ENCODE measurements at places on chromosomes 4 and X.

GRCh38 chr4:118814058-118814457 lies 21.9 kb downstream of the SEC24D start:
- H3K4me1 ChIP-seq: no peaks in the 10 kb centered on the region
- H3K36me3 ChIP-seq: peaks cover 20% of the 10 kb centered on the region
- H3K4me3 ChIP-seq: no peak overlapping the region
- no peak for DNase-seq

DNA sequence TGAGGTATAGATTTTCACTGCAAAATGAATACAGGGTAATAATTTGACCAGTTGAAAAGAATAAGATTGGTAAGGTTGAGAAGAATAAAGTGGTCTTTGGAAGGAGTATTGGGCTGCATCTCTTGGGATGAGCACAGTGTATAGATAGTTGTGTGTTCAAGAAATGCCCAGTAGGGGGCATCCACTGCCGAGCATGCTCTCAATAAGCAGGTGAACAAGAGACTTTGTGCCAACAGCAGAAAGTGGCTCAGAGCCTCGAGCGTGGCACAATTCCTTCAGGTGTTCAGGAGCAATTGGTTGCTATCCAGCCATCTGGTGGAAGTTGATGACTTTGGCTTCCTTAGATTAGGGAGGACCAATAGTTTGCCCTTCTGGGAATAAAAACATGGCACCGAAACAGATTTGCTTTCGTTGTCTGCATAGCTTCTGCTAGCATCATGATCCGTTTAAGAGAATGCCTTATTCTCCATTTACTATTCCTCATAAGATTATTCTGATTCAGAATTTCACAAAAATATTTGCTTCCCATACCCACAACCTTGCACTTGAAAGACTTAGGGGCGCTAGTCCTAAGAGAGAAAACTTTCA lies 258.1 kb upstream of the NEIL3 start:
- no peak overlapping the region for H3K4me3 ChIP-seq
- H3K36me3 ChIP-seq: no peaks in the 10 kb centered on the region
- H3K4me1 ChIP-seq: no peaks in the 10 kb centered on the region
- H3K27ac ChIP-seq: no peak overlapping the region

DNA sequence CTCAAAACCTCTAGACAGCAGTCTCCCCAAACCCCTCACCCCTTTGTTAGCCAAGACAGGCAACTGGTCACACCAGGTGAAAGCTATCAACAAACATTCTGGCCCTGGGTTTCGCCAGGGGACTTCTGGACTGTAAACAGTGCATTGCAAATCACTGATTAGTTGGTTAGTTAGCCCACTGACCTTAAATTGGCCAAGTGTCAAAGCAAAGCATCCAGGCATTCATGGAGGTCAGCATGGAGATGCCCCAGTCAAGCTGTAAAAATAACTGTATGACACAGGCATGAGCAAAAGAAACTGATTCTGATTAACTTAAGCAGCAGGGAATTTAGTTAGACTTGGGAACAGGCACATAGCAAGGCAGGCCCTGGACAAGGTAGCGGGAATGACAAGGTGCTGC lies 156.0 kb upstream of the TTC29 start:
- H3K27me3 ChIP-seq: no peaks in the 10 kb centered on the region
- DNase-seq: no peak
- no peak overlapping the region for H3K27ac ChIP-seq
- no peak overlapping the region for H3K4me3 ChIP-seq
- no peaks in the 10 kb centered on the region for H3K4me1 ChIP-seq

DNA sequence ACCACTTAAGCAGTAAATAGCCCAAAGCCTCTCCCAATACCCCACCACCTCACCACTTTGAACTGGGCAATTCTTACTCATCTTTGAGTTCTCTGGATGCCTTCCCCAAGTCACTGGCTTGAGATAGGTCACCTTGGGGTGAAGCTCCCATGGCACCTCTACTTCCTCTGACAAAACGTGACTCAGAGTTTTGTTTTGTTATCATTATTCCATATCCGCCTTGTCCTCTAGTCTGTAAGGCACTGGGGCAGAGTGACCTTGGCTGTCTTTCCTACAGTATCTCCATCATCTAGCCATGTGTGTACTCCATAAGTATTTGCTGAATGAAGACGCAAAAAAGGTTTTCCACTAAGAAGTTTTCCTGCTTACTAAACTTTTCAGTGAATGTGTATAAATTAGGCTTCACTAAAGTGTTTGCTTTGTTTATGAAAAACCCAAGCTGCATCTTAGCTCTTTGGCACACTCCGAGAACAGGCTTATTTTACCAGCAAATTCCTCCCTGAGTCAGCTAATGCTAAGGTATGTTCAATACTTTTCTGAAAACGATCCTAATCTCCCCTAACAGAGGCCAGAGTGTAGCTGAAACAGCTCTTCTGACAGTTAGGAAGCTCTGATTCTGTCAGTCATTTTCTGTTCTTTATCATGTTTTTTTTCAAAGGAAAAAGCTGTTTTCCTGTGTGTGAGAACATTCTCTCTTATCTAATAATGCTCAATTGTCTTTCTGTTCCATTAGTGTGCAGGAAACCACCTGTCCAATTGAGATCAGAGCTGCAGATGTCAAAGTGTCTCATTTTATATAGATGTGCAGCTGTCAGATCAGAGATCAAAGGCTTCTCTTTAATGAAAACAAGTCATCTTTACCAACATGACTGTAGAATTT lies 30.2 kb upstream of the TSPAN5 start:
- H3K27ac ChIP-seq: no peak overlapping the region
- H3K36me3 ChIP-seq: no peaks in the 10 kb centered on the region
- H3K4me3 ChIP-seq: no peak overlapping the region
- no peak for DNase-seq
- H3K4me1 ChIP-seq: no peaks in the 10 kb centered on the region

- H3K27ac ChIP-seq: no peak overlapping the region
- no peak for DNase-seq
- H3K36me3 ChIP-seq: no peaks in the 10 kb centered on the region
- no peaks in the 10 kb centered on the region for H3K27me3 ChIP-seq
Observed at GRCh38 chr4:74546057-74546456, 101.1 kb downstream of the AREG start.

DNA sequence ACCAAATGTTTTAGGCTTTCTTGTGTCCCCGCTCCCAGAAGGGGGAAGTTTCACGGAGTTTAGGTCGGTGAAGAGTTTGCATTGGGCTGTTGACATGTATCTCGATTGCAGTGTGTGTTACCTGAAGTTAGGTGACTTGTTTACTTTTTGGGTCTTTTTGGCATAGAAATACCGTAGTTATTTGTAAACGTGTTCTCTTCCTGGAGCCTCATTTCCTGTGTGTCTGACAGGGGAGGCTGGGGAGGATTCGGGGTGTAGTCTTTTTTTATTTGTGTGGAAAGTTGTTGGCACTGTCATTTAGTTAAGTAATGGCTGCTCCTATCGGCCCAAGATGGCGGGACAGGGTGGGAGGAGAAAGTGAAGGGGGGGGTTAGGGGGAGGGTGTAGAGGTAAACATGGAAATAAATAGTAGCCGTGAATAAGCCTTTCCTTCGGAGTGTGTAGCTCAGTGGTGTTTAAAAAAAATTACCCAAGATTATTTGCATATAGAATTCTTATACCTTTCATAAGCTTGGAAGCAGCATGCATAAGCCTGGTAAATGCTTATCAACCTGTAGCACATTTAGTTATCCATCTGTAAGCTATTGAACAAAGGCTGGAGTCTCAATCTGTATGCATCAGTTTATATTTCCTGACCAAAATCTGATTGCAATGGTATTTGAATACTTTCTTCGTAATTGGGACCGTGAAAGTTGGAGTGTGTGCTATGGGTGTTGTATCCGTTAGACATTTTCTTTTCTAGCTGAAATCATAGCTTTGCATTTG lies 1.6 kb downstream of the KDM6A start:
- no peaks in the 10 kb centered on the region for H3K36me3 ChIP-seq
- no peak for DNase-seq
- H3K4me1 ChIP-seq: no peaks in the 10 kb centered on the region

DNA sequence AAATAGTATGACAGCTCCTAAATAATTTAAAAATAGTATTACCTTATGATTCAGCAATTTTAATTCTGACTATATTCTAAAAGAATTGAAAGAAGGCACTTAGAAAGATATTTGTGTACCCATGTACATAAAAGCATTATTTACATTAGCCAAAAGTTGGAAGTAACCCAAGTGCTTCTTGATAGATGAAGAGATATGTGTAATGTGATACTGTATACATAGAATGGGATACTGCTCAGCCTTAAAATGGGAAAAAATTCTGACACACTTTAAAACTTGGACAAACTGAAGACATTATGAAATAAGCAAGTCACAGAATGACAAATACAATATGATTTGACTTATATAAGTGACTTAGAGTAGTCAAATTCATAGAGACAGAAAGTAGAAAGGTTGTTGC lies 112.2 kb downstream of the IDS start:
- no peaks in the 10 kb centered on the region for H3K4me1 ChIP-seq
- no peaks in the 10 kb centered on the region for H3K27me3 ChIP-seq
- H3K4me3 ChIP-seq: no peak overlapping the region
- no peak for DNase-seq

DNA sequence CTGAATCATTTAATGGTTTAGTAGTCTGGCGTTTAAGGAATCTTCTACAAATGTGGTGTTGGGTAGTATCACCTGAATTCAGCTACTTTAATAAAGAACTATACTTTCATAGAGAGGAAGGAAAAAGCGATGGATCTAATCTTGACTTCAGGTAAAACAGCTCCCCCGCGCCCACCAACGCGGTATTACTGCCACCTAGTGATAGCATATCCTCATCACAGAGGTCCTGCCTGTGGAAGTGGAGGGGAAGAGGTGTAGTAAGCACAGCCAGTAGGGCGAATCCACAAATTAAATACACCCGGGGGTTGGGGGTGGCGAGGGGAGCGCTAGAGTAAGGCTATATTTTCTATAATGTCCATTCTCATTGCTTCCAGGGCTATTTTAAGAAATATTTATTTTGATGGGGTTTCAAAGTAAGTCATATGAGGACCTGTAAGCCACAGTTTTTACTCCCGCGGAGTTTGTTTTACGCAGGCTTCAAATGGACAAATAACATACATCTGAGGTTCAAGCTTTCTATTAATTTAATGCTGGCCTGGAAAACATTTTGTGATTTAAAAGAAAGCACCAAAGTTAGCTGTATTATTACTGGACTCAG lies 8.3 kb upstream of the DAPP1 start:
- no peaks in the 10 kb centered on the region for H3K4me1 ChIP-seq
- peak; percentile 37 for DNase-seq
- H3K36me3 ChIP-seq: no peaks in the 10 kb centered on the region
- no peak overlapping the region for H3K27ac ChIP-seq
- no peak overlapping the region for H3K4me3 ChIP-seq
- no peaks in the 10 kb centered on the region for H3K27me3 ChIP-seq

DNA sequence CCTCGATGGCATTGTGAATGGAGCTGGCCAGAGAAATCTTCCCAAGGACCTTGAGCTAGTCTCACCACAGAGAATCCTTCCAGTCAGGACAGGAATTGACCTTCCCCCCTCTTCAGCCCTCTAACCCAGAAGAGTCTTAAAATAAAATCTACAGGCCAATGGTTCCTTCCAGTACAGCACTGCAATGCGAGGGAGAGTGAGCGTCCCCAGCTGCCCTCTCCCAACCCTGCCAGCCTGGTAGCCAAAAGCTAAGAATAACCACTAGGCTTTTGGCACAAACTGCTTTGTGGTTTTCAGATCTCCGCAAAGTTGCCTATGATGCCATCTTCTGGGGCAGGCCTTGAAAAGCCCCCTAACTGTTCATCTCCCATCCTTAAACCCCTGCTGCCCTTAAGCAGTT lies 175.1 kb downstream of the AR start:
- H3K27ac ChIP-seq: no peak overlapping the region
- no peaks in the 10 kb centered on the region for H3K4me1 ChIP-seq
- no peak for DNase-seq
- no peaks in the 10 kb centered on the region for H3K27me3 ChIP-seq
- no peak overlapping the region for H3K4me3 ChIP-seq

- H3K4me1 ChIP-seq: no peaks in the 10 kb centered on the region
- no peak overlapping the region for H3K27ac ChIP-seq
- no peak overlapping the region for H3K4me3 ChIP-seq
- no peaks in the 10 kb centered on the region for H3K36me3 ChIP-seq
Observed at GRCh38 chrX:110419512-110419911, 60.9 kb downstream of the RTL9 start.

- no peak for DNase-seq
- no peaks in the 10 kb centered on the region for H3K27me3 ChIP-seq
- no peak overlapping the region for H3K27ac ChIP-seq
- no peaks in the 10 kb centered on the region for H3K4me1 ChIP-seq
- no peaks in the 10 kb centered on the region for H3K36me3 ChIP-seq
- H3K4me3 ChIP-seq: no peak overlapping the region
Observed at GRCh38 chr4:73005514-73005913, 64.0 kb downstream of the COX18 start.

DNA sequence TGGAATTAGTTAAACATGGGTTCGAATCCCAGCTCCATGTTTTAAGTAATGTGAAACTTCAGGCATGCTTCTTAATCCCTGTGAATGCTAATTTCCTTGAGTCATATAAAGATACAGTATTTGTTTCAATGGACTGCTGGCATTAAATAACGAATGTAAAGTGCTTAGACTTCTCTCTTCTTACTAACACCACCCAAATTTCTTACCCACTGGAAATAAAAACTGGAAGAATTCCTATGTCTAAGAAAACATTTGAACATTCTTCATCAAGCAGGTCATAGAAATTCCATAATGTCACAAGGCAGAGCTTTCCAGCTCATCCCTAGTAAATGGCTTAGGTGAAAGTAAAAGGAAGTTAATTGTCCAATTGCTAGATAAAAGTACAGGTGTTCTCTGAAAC lies 172.5 kb downstream of the ANK2 start:
- H3K27me3 ChIP-seq: no peaks in the 10 kb centered on the region
- H3K4me1 ChIP-seq: no peaks in the 10 kb centered on the region
- H3K27ac ChIP-seq: no peak overlapping the region
- no peak overlapping the region for H3K4me3 ChIP-seq
- no peak for DNase-seq
- H3K36me3 ChIP-seq: no peaks in the 10 kb centered on the region

All from iPS DF 6.9 (cell line).